AG08396 (cell line): ENCODE measurements at places on chromosomes 6 and 20.

DNA sequence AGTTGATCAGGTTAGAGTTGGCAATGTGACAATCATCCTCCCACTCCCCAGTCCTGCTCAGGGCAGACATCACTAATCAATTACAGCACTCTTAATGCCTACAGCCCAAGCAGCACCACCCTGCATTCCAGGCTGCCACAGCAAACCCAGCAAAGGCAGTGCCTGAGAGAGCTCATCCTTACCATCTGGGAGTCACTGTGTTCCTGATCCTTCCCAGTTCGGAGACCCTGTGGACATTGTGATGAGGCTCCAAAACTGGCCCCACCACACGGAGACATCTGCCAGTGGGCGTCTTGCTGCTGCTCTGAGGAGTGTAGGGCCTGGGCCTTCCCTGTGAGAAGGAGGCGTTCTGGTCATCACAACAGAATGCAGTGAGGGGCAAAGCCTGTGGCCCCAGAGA, 216.5 kb upstream of the CST7 start:
- DNase-seq = no peak

DNA sequence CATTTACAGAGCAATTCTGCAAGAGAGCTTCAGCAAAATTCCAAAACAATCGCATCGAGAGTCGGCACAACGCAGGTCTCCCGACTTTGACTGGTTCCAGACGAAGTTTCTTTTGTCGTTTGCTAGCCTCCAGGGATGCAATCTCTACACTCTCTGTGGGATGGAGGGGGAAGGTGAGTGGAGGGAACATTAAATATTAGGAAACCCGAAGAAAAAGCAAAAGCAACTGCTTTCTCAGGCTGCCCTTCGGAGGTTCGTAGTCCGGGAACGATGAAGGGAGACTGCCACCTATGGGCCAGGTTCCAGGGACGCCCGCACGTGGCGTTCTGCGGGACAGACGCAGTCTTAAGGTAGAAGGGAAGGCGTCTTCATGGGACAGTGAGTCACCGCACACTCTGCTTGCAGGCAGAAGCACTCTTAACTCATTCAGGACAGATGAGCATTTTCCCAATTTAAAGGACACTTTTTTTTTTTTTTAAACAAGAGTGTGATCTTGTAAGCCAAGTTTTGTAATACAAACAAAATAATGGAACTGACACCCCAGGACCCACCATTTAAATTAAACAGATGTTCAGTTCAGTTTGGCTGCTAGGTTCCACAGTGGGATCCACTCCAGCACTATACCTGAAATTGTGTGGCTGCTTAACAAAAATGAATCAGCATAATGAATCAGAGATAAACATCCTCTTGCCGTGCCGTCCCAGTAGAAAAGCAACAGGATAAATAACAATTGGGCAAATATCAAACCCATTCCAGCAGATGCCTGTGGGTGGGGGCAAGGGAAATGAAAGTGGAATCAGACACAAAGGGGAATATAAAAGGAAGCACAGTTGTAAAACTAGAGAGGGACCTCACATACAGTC, 65.8 kb upstream of the ARMC2 start:
- peak; percentile 87 for DNase-seq

GRCh38 chr6:105759015-105759414, 327.1 kb upstream of the PRDM1 start:
- DNase-seq = no peak

DNA sequence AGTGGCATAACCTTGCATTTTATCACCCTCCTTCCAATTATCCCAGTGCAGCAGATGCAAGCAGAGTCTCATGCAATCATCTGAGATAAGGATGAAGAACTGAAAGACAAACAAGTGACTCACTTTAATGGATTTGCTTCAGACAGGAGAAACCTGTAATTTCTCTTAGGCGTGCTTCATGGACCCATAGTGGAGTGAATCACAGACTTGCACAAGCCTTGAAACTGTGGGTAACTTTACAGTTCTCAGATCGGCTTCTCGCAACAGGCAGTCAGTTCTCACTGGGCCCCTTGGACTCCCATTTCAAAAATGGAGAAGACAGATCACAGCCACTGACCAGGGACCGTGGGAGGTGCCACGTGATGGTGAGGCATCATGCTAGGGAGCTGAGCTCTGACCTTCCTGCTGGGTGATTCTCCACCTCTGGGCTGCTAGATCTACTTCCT, at the start of gene ADGRF4:
Gene ADGRF4, plus strand, starts transcription at position 239 of the 446 bp plus-strand sequence. CDS start 8,666 bp downstream, outside the sequence.
- DNase-seq = no peak

GRCh38 chr6:138467901-138468300, 31.4 kb downstream of the NHSL1 start:
- DNase-seq = no peak

DNA sequence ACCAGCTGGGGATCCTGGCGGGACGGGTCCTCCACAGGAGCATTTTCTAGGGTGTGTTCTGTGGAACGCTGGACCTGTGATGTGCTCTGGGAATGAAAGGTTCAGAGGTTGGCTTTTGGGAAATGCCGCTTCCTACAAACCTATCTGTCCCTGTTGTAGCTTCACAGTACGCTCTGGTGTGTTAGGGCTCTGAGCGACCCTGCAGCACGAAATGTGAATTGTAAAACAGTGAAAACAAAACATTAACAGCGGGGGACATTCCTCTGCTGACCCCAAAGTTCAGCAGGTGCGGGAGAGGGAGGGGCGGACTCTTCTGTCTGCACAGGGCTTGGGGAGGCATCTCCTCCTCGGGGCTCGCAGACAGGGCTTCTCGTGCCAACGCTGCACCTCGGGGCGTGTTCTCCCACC, 155.9 kb downstream of the NRN1 start:
- DNase-seq = no peak

DNA sequence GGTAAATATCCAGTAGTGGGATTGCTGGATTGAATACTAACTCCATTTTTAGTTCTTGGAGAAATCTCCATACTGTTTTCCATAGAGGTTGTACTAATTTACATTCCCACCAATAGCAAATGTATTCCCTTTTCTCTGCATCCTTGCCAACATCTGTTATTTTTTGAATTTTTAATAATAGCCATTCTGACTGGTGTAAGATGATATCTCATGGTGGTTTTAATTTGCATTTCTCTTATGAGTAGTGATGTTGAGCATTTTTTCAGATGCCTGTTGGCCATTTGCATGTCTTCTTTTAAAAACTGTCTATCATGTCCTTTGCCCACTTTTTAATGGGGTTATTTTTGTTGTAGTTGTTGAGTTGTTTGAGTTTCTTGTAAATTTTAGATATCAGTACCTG, 253.2 kb downstream of the HAO1 start:
- DNase-seq = no peak
